Activated effector memory CD4-positive, alpha-beta T cell treated with anti-CD3 and anti-CD28 coated beads, Interleukin-2, amount 50 U/mL, for 16 hours (primary cell): ENCODE measurements at places on chromosomes 7 and 10.
A peak's percentile ranks its signal among the peaks of the same experiment; 100 is the strongest.

DNA sequence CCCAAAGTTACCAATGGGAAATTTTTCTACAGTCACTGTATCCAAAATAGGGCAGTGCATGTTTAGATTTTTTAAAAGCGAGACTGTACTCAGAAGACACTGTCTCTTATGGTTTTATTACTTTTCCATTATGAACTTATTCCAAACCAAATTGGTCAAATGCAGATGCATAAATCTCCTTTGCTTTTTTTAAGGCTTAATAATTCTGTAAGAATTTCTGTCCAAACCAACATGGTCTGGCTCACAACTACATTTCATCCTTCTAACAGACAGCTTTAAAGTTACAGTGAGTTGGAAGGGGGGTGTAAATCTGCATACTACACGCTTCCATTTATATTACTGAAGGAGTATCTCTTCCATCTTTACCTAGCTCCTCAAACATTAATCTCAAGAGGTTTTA is 199.2 kb downstream of the SLC25A13 start:
- DNase-seq = no peak

- no peak for DNase-seq
Observed at GRCh38 chr7:135734343-135734689, 6.3 kb upstream of the SLC13A4 start.

DNA sequence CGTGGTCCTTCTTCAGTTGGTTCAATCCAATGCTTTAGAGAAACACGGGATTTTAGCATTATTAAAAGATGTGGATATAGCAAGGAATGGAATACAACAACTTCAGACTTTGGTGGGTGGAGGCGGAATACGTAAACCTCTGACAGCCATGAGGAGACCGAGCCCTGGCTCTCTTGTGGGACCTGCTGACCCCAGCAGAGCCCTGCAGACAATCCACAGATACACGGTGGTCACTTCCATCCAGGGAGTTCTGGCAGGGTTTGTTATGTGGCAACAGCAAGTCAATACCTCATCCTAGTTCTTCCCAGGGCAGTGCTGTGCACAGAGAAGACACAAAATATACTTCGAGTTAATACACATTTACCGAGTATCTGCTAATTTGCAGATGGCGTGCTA is 118.5 kb upstream of the DIP2C start:
- DNase-seq = no peak

GRCh38 chr7:75048435-75049379 is 24.9 kb downstream of the RCC1L start:
- DNase-seq = no peak

DNA sequence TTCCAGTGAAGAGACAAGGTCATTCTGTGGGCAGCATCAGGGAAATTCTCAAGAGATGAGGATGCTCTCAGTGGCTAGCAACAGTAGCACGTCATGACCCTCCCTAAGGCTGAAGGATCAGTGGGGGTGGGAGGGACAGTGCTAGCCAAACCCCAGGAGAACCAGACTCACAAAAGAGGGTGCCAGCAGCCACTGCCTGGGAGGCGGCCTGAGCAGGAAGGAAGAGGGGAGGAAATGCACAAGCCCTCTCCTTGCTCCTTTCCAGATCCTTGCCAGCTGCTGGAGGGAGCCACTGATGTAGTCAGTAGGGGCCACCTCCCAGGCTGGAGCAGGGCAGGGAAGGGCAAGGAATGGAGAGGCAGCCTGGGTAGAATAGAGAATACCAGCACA is 302.7 kb downstream of the RPS24 start:
- peak; percentile 33 for DNase-seq

DNA sequence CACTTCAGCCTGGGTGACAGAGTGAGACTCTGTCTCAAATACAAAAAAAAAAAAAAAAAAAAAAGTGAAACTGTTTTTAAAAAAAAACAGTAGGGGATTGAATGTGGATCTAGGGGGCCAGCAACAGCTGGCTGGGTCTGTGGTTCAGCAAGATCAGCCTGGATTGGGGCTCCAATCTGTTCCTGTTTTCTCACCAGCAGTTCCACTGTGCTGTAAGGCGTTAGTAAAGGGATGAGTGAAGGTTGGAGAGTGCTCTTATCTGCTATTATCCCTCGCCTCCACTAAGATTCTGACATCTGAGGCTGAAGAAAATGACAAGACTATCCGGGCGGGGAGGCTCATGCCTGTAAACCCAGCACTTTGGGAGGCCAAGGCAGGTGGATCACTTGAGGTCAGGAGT is 41.6 kb upstream of the GTF2IRD1 start:
- DNase-seq = no peak

- no peak for DNase-seq
Observed at GRCh38 chr7:69763513-69763912, 165.2 kb downstream of the AUTS2 start.

- DNase-seq = no peak
Observed at GRCh38 chr10:101997803-101998202, 58.2 kb downstream of the ARMH3 start.

- DNase-seq = no peak
Observed at GRCh38 chr7:27434756-27435400, 192.3 kb downstream of the EVX1 start.

- DNase-seq = no peak
Observed at GRCh38 chr10:96643920-96644319, 57.1 kb upstream of the TM9SF3 start.

- peak; percentile 27 for DNase-seq
Observed at GRCh38 chr7:303425-303824, 13.5 kb downstream of the FOXL3 start.

GRCh38 chr10:34236931-34237330 is 578.2 kb downstream of the PARD3 start:
- no peak for DNase-seq

DNA sequence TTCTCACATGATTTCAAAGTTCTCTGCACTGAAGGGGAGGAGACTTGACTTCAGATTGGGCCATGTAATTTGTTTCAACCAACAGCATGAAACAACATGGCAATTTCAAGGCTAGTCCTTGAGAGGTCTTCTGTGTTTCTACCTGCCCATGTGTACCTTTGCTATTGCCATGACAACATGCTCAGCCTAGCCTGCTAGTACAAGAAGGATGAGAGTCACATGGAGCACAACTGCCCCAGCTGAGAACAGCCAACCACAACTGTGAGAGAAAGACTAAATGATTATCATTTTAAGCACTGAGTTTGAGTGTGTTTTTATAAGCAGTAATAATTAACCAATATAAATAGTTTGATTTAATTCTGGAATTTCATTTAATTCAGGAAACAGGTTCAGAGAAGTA is 41.9 kb downstream of the ANKMY2 start:
- DNase-seq = no peak

DNA sequence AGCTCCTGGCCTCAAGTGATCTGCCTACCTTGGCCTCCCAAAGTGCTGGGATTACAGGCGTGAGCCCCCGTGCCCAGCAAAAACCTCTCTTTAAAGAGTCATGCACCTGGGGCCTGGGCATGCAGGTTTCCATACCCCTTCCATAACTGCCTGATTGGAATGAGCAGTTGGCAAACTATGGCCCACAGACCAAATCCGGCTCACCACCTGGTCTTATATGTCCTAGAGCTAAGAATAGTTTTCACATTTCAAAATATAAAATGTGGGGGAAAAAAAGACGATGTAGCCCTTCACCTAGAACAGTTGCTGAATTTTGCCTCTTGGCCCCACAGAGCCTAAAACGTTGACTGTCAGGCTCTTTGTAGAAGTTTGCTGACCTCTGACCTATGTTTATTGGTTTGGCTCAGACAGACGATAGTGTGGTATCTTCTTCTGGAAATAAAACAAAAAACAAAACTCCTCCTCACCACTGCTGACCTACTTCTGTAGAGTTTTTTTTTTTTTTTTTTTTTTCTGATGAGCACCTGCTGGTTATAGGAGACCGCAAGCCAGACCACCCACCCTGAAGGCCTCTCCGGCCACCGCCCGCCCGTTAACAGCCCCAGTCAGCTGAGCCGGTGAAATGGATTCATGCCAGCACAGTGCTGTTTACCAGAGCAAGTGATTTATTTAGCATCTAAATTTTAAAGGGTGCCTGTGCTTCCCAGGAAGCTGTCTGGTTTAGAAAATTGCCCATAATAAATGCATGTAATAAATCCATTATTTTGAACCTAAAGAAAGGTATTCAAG is 33.5 kb upstream of the SFRP5 start:
- DNase-seq = no peak

DNA sequence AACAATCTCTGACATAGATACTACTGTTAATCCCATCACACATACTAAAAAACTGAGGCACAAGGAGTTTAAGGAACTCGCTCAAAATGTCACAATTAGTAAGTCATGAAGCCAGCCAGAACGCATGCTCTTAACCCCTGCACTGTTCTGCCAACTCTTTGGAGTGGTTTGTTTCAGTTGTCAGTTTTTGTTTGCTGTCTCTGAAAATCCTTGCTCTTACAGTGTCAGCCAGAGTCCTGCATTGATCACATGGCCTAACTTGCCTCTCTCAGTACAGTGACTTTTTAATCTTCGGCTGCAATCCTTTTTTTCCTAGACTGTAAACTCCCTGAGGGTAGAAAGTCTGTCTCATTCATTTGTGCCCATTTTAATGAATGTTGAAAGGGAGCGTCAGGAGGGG is 753.8 kb downstream of the AUTS2 start:
- DNase-seq = no peak

GRCh38 chr10:20945546-20946332 is 48.6 kb upstream of the NEBL start:
- DNase-seq = no peak

- DNase-seq = no peak
Observed at GRCh38 chr10:37436357-37436756, 311.0 kb downstream of the ANKRD30A start.

GRCh38 chr7:33883671-33883965 is 21.7 kb upstream of the BMPER start:
- DNase-seq = no peak

GRCh38 chr7:104929921-104930320 is 84.1 kb upstream of the KMT2E start:
- DNase-seq = no peak

- DNase-seq = no peak
Observed at GRCh38 chr10:124748166-124748565, 4.0 kb upstream of the FAM53B start.

- DNase-seq = no peak
Observed at GRCh38 chr10:70673929-70674559, 1.7 kb downstream of the ADAMTS14 start.

DNA sequence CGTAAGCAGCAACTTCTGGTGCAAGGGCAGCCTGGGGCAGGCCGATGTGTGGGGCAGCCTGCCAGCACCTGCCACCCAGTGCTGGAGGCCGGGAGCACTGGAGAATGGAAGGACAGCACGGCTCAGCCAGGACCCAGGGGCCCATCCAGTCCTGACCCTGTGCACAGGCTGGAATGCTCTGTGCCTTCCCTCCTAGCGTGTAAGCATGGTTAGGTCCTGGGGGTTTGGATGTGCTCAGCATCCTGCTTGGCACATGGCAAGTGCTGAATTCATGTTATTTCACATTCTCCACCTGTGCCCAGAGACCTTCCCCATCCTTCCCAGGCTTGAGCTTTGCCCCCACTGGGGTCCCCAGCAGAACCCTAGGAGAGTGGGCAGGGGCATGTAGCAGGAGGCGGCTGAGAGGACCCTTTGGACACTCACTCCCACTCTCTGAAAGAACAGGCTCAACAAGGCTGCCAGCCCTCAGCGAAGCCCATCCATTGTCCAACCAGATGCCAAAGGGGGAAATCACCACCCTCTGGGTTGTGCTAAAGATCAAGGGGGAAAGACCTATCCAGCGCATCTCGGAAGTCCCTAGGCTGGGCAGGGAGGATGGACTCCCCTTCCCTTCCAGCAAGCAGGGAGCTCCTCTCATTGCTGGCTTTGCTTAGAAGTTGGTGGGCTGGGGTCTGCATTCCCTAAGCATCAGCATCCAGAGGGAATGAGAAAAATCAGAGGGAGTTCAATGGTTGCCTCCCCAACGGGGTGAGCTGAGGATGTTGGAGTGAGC is 29.7 kb downstream of the ANXA8 start:
- DNase-seq = no peak

GRCh38 chr10:14560791-14561765 is 213.6 kb downstream of the FAM107B start:
- peak; percentile 80 for DNase-seq

DNA sequence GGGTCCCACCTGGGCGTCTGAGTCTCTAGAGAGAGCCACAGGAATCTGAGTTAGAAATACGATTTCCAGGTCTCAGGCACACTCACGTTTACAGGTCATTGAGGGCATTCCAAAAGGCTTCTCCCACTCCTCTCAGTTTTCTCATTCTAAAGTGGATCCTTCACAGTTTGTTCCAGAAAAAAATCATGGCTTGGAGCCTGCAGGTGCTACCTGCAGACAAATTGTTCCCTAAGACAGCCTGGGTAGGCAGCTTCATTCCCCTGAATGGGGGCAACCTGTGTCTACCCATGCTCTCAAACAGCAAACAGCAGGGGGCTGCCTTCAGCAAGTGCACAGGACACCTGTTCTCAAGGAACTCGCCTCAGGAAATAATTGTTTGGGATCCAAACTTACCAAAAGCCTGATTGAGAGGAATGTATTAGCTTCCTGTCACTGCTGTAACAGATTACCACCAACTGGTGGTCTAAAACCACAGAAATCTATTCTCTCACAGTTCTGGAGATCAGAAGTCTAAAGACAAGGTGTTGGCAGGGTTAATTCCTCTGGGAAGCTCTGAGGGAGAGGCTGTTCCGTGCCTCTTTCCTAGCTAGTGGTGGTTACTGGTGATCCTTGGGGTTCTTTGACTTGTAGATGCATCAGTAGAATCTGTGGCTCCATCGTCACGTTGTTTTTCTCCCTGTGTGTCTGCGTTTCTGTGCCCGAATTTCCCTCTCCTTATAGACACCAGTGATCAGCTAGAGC is 117.2 kb downstream of the RAB11FIP2 start:
- DNase-seq = no peak

- peak; percentile 71 for DNase-seq
Observed at GRCh38 chr10:110864662-110865140, 7.0 kb upstream of the PDCD4 start.

DNA sequence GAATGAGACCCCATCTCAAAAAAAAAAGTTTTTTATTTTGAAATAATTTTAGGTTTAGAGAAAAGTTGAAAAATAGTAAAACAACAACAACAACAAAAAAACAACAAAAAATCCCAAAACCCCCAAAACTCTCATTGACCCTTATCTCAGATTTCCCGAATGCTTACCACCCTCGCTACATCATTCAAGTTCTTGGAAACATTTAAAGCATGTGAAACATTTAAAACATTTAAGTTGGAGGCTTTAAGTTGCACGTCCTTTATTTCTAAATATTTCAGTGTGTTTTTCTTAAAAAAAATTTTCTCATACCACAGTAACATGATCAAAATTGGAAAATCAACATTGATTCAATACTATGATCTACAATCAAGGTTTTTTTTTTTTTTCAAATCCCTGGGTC is 382 bp upstream of the ARMS2 start:
- DNase-seq = no peak

- DNase-seq = no peak
Observed at GRCh38 chr10:51643734-51644133, 55.7 kb downstream of the CSTF2T start.

- no peak for DNase-seq
Observed at GRCh38 chr7:36840904-36841303, 116.6 kb upstream of the AOAH start.

- no peak for DNase-seq
Observed at GRCh38 chr7:150829426-150829825, 22.9 kb upstream of the AOC1 start.

GRCh38 chr10:22333167-22333974 is 11.9 kb upstream of the SPAG6 start:
- peak; percentile 67 for DNase-seq

GRCh38 chr7:126362746-126363145 is 890.0 kb downstream of the GRM8 start:
- DNase-seq = no peak

GRCh38 chr10:112896722-112897121 is 53.3 kb upstream of the TCF7L2 start:
- DNase-seq = no peak

GRCh38 chr10:86363833-86364490 is 2.6 kb downstream of the GRID1 start:
- peak; percentile 58 for DNase-seq
